ENCODE measurements at places on chromosomes 2 and 18. TPM values are rescaled to one million over a fixed set of nuclear protein-coding genes. Genes with fewer than 3 reads are reported as not detected.

DNA sequence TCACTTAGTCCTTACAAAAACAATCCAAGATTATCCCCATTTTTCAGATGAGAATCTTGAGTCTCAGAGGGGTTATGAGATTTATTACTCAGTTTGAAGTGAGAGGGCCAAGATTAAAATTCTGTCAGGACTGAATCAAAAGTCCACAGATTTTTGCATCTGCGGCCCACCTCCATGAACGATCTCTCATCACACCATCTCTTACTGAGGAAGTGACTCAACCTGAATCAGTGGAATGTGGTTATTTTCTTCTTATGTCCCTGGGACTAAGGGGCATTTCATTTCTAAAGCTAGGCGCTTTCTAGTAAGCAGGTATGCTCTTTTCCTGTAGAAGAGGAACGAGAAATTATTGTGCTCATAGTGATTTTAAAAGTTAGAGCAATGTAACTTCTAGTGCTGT is 360.3 kb upstream of the SPHKAP start:
- H3K36me3 ChIP-seq, result no peaks in the 10 kb centered on the region
- DNase-seq, result no peak
- H3K27me3 ChIP-seq, result no peaks in the 10 kb centered on the region
- no peak overlapping the region for H3K27ac ChIP-seq
- no peak overlapping the region for H3K4me3 ChIP-seq

Gene GDF7
- total RNA-seq, result 0.36 TPM

DNA sequence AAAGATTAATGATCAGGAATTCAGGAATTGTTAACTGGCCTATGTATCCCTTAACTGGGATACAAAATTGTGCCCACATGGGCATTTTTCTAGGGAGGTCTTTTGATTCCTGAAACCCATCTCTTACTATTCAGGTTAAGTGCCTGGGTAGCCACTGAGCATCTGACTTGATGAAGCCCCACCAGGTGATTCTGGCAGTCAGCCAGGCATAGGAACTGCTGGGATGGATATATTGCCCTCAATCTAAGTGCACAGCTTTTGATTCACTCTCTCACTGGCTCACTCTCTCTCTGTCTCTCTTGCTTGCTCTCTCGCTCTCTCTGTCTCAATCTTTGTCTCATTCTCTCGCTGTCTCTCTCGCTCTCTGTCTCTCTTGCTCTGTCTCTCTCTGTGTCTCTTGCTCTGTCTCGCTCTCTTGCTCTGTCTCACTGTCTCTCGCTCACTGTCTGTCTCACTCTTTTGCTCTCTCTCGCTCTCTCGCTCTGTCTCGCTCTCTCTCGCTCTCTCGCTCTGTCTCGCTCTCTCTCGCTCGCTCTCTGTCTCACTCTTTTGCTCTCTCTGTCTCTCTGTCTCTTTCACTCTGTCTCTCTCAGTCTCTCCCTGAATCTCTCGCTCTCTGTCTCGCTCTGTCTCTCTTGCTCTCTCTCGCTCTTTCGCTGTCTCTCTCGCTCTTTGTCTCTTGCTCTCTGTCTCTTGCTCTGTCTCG is 22.3 kb downstream of the INPP1 start:
- no peak for DNase-seq
- H3K4me3 ChIP-seq, result no peak overlapping the region
- H3K27me3 ChIP-seq, result no peaks in the 10 kb centered on the region
- H3K36me3 ChIP-seq, result peaks cover 2% of the 10 kb centered on the region

- H3K27ac ChIP-seq, result no peak overlapping the region
- no peak overlapping the region for H3K4me3 ChIP-seq
- no peaks in the 10 kb centered on the region for H3K27me3 ChIP-seq
- H3K4me1 ChIP-seq, result peaks cover 7% of the 10 kb centered on the region
Measured at GRCh38 chr2:168904358-168904757, 3.3 kb downstream of the G6PC2 start.

GRCh38 chr2:220756653-220757052 is 815.5 kb downstream of the EPHA4 start:
- H3K27me3 ChIP-seq, result no peaks in the 10 kb centered on the region
- H3K27ac ChIP-seq, result no peak overlapping the region
- no peak overlapping the region for H3K4me3 ChIP-seq
- DNase-seq, result no peak
- H3K36me3 ChIP-seq, result no peaks in the 10 kb centered on the region

Gene DCC
- 11.3 TPM for total RNA-seq

Gene DYNC2LI1
- 20.0 TPM for total RNA-seq

Gene PFN4
- 1.3 TPM for total RNA-seq

- H3K4me3 ChIP-seq, result no peak overlapping the region
- H3K27ac ChIP-seq, result no peak overlapping the region
- H3K36me3 ChIP-seq, result peaks cover 12% of the 10 kb centered on the region
- no peaks in the 10 kb centered on the region for H3K27me3 ChIP-seq
Measured at GRCh38 chr2:235957251-235957650, 210.9 kb downstream of the GBX2 start.

- H3K4me3 ChIP-seq, result no peak overlapping the region
- H3K27me3 ChIP-seq, result no peaks in the 10 kb centered on the region
- H3K36me3 ChIP-seq, result peaks cover 11% of the 10 kb centered on the region
- H3K27ac ChIP-seq, result no peak overlapping the region
- peaks cover 8% of the 10 kb centered on the region for H3K4me1 ChIP-seq
- DNase-seq, result no peak
Measured at GRCh38 chr2:165837122-165837521, 43.1 kb upstream of the GALNT3 start.

DNA sequence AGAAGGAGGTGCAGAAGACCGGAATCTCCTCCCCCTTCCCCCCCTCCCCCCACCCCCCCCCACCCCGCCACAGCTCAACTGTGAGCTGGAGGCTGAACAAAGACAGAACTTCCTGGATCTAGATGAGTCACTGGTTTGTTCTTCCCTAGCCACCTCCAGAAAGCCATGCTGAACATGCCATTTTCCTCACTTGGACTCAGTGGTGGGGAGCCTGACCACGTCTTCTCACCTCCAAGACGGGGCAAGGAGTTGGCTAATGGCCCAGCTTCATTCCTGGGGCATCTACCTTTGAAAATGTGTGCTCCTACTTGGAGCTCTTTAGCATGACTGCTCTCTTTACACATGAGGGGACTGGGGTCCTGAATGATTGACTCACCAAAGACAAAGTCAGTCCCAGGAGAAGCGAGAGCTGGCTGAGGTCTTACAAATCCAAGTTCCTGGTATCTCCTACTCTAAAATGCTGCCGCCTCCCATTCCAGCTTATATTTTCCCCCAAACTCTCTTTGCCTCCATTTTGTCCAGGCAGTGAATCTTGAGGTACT is 22.6 kb upstream of the FZD5 start:
- DNase-seq, result no peak
- no peak overlapping the region for H3K4me3 ChIP-seq
- H3K27ac ChIP-seq, result no peak overlapping the region
- peaks cover 8% of the 10 kb centered on the region for H3K4me1 ChIP-seq

Gene MRO
- 0.23 TPM for total RNA-seq

DNA sequence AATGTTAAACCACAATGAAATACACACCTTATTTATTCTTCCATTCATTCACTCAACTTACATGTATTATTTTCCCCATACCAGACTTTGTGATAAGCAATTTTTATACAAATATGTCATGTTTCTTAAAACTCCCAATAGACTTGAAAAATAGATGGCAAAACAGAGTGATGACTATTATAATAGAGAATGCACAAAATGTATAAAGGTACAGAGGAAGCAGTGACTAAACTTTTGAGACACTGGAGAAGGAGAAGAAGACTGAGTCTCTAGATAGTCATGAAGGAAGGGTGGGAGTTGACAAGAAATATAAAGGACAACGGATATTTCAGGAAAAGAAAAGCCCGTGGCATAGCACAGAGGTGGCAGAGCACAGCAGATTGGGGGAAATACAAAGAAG is 198.1 kb upstream of the SLC39A10 start:
- H3K4me1 ChIP-seq, result no peaks in the 10 kb centered on the region
- H3K4me3 ChIP-seq, result no peak overlapping the region
- no peak overlapping the region for H3K27ac ChIP-seq
- H3K36me3 ChIP-seq, result no peaks in the 10 kb centered on the region

Gene PLCL1
- total RNA-seq, result 0.32 TPM

- H3K36me3 ChIP-seq, result no peaks in the 10 kb centered on the region
- H3K4me1 ChIP-seq, result peaks cover 67% of the 10 kb centered on the region
- H3K27ac ChIP-seq, result peak overlapping the region; percentile 76
- DNase-seq, result no peak
- H3K4me3 ChIP-seq, result no peak overlapping the region
Measured at GRCh38 chr2:96965781-96966514, 20.4 kb downstream of the FAM178B start.

Gene BMPR2
- 17.5 TPM for total RNA-seq

DNA sequence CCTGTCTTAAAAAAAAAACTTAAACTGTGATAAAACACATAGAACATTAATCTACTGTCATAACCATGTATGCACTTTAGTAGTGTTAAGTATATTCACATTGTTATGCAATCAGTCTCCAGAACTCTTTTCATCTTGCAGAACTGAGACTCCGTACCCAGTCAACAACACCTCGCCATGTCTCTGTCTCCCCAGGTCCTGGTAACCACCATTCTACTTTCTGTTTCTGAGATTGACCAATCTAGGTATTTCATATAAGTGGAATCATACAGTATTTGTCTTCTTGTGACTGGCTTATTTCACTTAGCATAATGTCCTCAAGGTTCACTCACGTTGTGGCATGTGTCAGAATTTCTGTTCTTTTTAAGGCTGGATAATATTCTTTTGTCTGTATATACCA is 290.8 kb upstream of the CXCR4 start:
- no peak for DNase-seq
- no peak overlapping the region for H3K4me3 ChIP-seq
- peaks cover 35% of the 10 kb centered on the region for H3K27me3 ChIP-seq
- no peaks in the 10 kb centered on the region for H3K36me3 ChIP-seq
- H3K27ac ChIP-seq, result no peak overlapping the region

GRCh38 chr2:69581774-69582581 is 61.6 kb downstream of the AAK1 start:
- no peaks in the 10 kb centered on the region for H3K27me3 ChIP-seq
- no peak for DNase-seq

Measured in neural crest cell (in vitro differentiated cells).